ENCODE measurements at places on chromosomes 2 and 18.

GRCh38 chr2:112301171-112301584, 25.8 kb downstream of the ZC3H6 start:
- DNase-seq: no peak

DNA sequence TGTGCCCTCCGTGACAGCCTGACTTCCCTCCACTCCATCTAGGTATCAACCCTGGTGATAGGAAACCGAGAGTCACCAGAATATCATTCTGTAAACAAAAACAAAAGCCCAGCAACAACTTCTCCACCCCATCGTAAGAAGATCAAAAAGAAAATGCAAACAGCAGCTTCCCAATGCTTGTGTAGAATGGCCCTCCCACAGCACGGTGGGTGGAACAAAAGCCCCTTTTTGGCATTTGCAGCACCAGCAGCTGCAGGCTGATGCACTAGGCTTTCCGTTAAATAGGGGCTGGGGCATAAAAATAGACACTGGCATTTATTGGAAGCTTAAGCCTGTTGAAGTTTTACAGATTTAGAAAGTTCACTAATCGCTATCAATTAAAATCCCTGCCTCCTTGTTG, 513.0 kb downstream of the GALR1 start:
- DNase-seq: no peak

DNA sequence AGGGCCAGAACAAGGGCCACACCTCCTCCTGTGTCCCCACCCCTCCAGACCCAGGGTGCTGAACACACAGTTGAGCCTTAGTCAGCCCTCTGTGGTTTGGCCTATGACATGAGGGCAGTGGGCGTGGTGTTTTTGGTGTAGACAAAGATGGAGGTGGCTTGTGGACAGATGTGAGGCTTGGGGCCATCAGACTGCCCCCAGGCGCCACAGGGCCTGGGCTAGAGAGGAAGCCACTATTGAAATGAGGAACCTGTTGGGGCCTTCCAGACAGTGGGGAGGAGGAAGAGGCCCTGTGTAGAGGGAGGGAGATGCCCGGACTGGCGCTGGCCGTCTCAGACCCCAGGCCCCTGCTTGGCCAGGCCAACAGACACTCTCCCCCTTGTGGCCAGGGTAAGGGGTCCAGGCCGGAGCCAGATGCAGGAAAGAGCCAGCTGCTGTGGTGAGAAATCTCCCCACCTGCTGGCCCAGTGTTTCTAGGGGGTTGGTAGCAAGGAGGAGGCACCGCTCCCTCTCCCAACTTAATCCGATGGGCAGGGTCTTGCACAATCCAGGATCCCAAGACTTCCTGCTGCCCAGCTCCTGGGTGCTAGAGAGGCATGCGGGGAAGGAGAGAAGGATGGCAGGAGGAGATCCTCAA, 53.8 kb downstream of the SMAD7 start:
- DNase-seq: no peak

DNA sequence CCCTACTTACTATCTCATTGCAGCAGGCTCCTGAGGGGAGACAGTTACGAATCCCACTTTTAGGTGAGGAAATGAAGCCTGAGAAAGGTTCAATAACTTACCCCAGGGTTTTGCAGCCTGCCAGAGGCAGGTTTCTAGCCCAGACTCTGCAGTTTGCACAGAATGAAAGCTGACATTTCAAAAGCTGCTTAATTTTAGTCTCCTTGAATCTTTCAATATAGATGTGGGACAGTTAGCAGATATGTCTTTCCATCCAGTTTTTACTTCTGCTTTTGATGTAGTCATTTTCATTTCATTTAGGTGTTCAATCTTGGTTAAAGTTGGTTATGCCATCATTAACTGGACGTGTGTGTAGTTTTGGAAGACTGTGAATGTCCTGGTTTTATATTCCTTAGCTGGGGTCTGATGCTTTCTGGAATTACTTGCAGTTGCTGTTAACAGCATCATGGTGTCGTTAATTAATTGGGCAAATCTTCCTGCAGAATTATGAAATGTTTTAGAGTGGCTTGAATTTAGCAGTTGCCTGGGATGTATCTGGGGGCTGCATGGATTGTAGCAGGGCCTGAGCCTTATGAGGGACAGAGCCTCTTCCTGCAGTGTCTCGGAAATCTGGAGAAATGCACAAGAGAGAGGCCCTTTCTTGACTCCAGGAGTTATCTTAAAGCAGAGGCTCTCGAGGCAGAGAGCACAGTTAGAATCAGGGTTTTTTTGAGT, 100.8 kb downstream of the ZNF532 start:
- no peak for DNase-seq

- no peak for DNase-seq
These were observed 67.8 kb downstream of the EIF5B start for GRCh38 chr2:99404797-99405669.

DNA sequence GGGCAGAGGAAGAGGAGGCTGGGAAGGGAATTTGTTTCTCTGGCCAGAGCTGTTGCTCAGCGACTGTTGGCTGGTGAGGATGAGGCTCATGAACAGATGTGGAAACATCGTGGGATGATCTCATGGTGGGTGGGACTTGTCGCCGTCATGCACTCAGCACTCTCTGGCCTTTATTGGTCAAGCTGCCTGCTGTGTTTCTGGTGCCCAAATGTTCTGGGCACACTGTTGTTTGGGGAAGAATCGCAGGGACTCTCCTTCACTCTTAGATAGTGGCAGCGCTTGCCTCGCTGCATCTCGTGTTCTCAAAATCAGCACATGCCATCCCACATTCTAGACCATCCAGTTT, 145.6 kb downstream of the AGAP1 start:
- DNase-seq: no peak

DNA sequence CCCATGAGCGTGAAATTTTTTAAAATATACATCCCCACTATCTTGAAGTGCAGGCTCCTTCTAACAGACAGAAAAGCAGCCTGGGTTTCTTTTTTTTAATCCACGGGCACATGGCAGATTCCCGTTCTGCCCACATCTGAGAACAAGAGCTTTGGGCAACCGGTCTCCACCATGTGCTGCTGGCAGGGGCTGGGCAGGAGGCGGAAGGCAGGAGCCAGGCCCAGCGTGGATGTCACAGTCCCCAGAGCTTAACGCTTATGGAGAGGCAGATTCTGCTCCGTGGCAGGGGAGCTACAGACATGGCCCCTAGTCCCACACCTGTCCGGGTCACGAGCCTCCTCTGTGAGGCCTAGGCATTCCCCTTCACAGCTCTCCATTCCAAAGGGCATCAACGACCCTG, 503.0 kb upstream of the MYT1L start:
- DNase-seq: no peak
